ENCODE measurements at places on chromosomes 4 and X.

DNA sequence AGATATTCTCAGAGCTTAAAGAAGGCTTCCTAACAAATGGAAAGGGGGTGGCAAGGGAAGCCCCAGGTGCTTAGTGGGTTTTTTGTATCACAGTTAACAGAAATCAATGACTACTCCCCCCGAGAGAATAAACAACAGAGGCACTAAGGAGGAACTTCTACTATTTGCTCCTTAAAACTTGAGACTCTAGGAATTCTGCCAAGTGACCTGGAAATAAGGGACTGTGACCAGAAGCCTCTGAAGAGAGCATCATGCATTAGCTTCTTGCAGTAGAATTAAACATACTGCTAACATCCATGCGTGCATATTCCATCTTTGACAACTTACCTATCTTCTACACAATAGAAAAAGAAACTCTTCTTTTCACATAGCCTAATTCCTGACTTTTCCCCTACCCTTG is 86.8 kb downstream of the CAMK2D start:
- DNase-seq = no peak

- no peak for DNase-seq
Measured at GRCh38 chr4:185090592-185090991, 52.5 kb upstream of the SLC25A4 start.

DNA sequence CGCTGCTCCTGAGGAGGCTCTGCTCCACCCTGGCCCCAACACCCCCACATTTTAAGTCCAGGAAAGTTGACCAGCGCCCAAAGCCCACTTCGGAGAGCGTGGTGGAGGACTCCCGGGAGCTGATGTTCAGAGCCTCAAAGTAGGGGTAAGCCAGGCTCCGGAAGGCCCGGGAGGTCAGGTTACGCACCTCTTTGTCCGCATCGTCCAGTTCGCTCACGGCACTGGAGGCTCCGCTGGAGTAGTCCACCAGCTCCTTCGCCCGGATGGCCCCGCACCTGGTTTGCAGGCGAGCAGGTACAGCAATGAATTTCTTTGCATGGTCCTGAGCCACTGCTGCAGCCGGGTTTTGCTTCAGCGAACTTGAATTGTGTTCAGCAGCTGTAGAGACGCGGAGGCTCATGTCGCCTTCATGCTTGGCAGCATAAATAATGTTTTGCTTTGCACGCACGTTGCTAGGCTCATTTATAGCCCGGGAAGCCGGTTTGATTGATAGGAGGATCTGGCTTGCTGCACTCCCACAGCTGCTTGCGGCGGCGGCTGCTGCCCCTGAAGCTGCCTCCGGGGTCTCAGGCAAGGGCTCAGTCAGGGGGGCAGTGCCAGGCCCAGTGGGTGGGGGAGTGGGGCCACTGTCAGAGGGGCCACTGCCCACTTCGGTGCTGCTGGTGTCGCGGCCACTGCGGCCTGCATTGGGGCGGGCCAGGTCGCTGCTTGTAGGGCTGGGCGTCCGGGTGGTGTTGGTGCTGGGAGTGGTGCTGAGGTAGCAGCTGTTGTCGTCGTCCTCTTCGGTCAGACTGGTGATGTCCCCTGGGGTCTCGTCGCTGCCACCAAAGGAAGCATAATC is 4.8 kb downstream of the C4orf54 start:
- no peak for DNase-seq

- DNase-seq = no peak
Measured at GRCh38 chr4:86565651-86566050, 28.5 kb upstream of the PTPN13 start.

- DNase-seq = no peak
Measured at GRCh38 chr4:143189528-143189927, 4.8 kb downstream of the USP38 start.

DNA sequence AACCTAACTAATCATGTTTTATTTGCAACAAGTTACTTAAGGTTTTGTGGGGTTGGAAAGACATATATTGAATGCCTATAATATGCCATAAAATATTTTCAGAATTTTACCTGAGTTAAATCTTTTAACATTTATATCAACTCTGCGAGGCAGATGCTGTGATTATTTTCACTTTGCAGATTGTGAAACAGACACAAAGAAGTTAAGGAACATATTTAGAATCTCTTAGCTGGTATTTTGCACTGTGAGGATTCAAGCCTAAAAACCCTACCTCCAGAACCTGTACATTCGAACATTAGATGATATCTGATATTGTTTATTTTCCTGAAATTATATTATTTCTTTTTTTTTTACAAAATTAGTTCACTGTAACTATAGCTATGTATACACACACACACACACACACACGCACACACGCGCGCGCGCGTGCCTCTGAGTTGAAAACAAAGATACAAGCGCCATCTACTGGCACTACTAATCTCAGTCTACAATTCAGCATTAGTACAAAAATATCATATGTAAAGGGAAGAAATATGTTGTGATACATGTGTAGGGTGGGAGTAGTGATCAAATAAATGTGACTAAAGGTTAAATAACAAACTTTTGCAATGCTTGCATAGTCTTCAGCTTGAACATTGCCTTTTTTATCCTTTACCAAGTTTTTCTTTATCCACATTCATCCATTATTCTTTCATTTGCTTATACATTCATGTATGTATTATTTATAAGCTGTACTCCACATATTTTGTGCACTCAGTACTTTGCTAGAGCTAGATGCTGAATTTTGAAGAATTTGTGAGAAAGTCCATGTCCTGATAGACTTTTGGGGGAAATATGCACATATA is 61.5 kb downstream of the ANXA10 start:
- DNase-seq = peak; percentile 61

- DNase-seq = no peak
Measured at GRCh38 chrX:53318766-53319353, 37.5 kb upstream of the IQSEC2 start.

DNA sequence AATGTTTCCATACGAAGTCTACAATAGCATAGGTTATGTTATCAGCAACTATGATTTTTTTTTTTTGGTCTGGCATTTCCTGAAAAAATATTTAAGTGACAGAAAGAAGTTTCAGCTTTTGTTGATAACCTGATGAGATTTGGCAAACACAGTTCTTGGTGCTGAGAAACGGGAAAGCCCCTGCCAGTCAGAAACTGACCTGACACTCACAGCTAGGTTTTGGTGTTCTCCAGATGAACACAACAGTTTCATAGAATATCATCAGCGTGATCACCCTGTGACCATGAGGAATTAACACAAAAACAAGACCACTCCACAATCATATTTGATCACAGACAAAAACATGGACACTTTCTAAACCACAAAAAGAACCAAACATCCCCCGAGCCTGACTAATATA is 152.5 kb upstream of the DCAF8L1 start:
- no peak for DNase-seq

- no peak for DNase-seq
Measured at GRCh38 chr4:116733370-116733769, 352.0 kb downstream of the TRAM1L1 start.

GRCh38 chr4:102428122-102428521 is 73.0 kb upstream of the NFKB1 start:
- no peak for DNase-seq

GRCh38 chr4:16461362-16461761 is 235.1 kb upstream of the TAPT1 start:
- DNase-seq = no peak

- DNase-seq = no peak
Measured at GRCh38 chrX:138939038-138939437, 227.5 kb upstream of the FGF13 start.

DNA sequence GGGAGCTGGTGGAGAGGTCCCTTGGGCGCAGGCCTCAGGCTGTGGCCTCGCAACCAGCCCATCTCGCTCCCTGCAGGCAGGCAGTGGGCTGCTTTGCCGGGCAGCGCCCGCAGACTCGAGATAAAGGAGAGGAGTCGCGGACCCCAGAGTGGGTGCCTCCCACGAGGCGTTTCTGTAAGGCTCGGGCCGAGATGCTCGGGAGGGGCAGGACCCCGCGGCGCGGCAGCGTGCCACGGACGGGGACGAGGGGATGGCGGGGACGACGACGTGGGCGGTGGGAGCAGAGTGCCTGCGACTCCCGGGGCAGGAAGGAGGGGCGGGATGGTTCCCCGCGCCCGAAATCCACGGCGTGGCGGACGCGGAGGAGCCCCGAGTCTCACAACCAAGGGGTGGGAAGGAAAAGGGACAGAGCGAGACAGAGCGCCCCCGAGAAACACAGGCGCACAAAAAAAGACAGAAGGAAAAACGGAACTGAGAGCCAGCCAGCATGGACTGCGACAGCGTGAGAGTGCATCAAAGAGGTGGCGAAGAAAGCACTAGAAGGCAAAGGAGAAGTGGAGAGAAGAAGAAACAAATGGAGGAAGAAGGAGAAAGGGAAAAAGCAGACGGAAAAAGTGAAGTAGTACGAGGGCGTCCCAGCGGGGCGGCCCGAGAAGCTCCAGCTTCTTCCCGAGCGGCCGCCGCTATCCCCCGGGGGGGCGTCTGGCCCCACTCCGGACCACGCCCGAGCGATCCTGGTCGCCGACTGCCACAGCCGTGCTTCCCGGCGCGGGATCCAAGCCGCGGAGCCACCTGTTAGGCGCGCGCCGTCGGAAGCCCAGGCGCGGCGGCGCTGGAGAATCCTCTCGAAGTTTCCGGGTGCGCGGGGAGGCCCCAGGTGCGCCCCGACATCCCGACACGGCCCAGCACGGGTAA is 1.5 kb downstream of the BEND4 start:
- DNase-seq = no peak

- no peak for DNase-seq
Measured at GRCh38 chrX:9494771-9495170, 29.9 kb downstream of the TBL1X start.

DNA sequence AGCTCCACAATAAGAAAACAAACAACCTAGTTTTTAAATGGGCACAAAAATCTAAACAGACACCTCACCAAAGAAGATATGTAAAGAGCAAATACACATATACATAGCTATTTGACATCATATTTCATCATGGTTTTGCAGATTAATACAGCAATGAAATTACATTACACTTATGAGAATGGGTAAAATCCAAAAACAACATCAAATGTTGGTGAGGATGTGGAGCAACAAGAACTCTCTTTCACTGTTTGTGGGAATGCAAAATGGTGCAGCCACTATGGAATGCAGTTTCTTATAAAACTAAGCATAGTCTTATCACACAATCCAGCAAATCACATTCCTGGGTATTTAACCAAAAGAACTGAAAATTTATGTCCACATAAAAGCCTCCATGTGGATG is 25.0 kb downstream of the TLR6 start:
- DNase-seq = no peak

- DNase-seq = no peak
Measured at GRCh38 chrX:103367502-103367901, 8.8 kb upstream of the BEX3 start.

GRCh38 chr4:165210566-165210965 is 3.2 kb downstream of the KLHL2 start:
- no peak for DNase-seq

- no peak for DNase-seq
Measured at GRCh38 chrX:118756101-118756500, 28.7 kb downstream of the IL13RA1 start.

DNA sequence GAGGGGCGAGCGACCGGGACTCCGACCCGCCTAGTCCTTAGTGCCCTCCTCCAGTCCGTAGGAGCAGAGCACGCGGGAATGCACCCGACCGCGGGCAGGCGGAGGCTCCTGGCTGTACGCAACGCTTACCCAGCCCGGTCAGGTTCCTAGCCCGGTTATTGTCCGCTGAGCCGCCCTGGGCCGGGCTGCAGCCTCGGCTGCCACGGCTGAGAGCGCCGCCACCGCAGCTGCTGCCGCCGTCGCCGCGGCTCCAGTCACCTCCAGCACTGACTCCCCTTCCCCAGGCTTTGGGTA is at the start of gene AMER1:
Gene AMER1, minus strand, starts transcription at position 268 of the 294 bp plus-strand sequence. CDS start 12,422 bp downstream, outside the sequence.
- no peak for DNase-seq

DNA sequence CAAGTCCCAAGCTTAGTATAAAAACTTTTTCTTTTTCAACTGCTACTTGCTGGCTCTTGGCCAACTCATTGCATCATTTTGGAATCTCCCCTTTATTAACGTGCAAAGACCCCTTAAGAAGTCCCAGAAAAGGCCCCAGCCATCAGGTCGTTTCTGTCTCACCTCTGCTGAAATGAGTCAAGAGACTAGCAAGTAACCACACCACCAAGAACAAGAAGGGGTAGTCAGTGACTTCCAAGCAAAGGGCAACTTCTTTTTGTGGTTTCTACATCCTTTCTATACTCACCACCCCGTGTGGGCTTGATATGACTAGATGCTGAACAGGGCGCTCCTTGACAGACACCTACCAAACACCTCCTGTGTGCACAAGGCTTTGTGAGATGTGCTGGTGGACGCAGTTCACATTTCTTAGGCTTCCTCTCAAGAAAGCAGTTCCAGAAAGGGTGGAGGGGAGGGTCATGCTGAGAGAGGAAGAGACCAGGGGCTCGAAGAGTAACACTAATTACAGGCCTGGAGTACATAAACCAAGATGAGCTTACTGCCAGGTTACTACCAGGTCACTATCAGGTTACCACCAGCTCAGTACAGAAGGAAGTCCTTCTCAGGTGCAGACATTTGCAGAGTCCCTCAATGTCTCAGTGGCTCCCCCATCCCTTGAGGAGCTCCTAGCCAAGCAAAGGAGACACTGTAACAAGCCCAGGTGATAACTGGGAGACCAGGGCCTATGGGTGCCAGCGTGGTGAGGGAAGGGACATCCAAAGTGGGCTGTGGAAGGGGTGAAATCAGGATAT is 19.3 kb downstream of the JAKMIP1 start:
- no peak for DNase-seq

- peak; percentile 21 for DNase-seq
Measured at GRCh38 chr4:74555231-74555630, 110.3 kb downstream of the AREG start.

GRCh38 chr4:112604589-112604988 is 32.1 kb downstream of the ZGRF1 start:
- peak; percentile 13 for DNase-seq

DNA sequence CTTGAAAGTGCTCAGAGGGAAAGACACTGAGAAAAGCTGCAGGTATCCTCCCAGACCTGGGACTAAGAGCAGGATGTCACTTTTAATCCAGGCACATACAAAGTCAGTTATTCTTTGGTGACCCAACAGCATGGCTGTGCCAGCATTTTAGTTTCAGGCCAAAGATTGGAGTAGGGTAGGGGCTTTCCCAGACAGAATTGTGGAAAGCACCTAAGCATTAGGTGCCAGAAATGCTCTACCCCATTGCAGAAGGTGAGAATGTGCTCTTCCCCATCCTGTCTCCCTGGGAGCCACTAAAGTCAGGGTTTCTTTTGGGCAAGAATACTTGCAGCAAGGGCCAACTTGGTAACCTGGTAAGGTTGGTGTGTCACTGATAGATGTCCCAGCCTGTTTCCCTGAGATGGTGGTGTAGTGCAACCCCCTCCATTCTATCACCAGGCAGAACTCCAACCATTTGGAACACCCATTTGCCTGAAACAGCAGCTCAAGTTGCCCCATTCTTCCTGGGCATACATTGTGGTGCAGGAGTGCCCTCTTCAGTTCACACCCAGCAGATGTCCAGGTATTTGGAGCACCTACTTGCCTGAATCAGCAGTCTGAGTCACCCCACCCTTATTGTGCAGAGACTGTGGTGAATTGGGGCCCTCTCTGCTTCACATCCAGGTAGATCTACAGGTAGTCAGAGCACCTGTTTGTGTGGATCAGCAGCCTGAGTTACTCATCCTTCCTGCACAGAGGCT is 183.5 kb downstream of the ZC4H2 start:
- DNase-seq = no peak

- no peak for DNase-seq
Measured at GRCh38 chrX:108087792-108088191, 3.5 kb downstream of the PSMD10 start.

- DNase-seq = no peak
Measured at GRCh38 chr4:107058828-107059227, 22.7 kb upstream of the DKK2 start.

- DNase-seq = no peak
Measured at GRCh38 chrX:70613295-70613694, 168.7 kb downstream of the DLG3 start.

- no peak for DNase-seq
Measured at GRCh38 chr4:130053723-130054122, 957.8 kb downstream of the C4orf33 start.

Data from AG04450 (cell line).